H1 (cell line): ENCODE measurements at places on chromosomes 3 and 15. TPM values are rescaled to one million over a fixed set of nuclear protein-coding genes. Genes with fewer than 3 reads are reported as not detected.

RYR3 gene
- total RNA-seq = 0.46 and 3.4 TPM in 2 replicates

CHST13 gene
- 5.4 and 5.9 TPM in 2 replicates for total RNA-seq

DUOXA2 gene
- total RNA-seq = not detected in 2 replicates

CCNL1 gene
- total RNA-seq = 61.2 and 68.6 TPM in 2 replicates

TMC3 gene
- not detected in 2 replicates for total RNA-seq

CGNL1 gene
- total RNA-seq = 72.7 and 75.6 TPM in 2 replicates

C2CD4A gene
- not detected in 2 replicates for total RNA-seq

MYO5A gene
- 24.7 and 27.9 TPM in 2 replicates for total RNA-seq

TRIM42 gene
- total RNA-seq = not detected in 2 replicates

RPL35A gene
- 1,393 and 1,439 TPM in 2 replicates for total RNA-seq

PLA2G4D gene
- 0.07 and 0.33 TPM in 2 replicates for total RNA-seq

CD200R1 gene
- not detected in 2 replicates for total RNA-seq

MEX3B gene
- total RNA-seq = 15.6 and 15.9 TPM in 2 replicates

DOCK3 gene
- 4.6 and 5.0 TPM in 2 replicates for total RNA-seq

LARP6 gene
- 20.2 and 21.0 TPM in 2 replicates for total RNA-seq

ACTC1 gene
- total RNA-seq = 86.2 and 90.0 TPM in 2 replicates

GMPPB gene
- total RNA-seq = 23.9 and 24.0 TPM in 2 replicates

C2CD4B gene
- 0.40 and 0.73 TPM in 2 replicates for total RNA-seq

MAP1A gene
- total RNA-seq = 2.4 and 3.4 TPM in 2 replicates

PPARG gene
- total RNA-seq = 0.27 TPM in 1 of 2 replicates, not detected in the other

GHRL gene
- 0.35 TPM in 1 of 2 replicates, not detected in the other for total RNA-seq

IQCH gene
- 0.88 and 1.9 TPM in 2 replicates for total RNA-seq

FBXL2 gene
- 2.2 and 3.1 TPM in 2 replicates for total RNA-seq

SLC9C1 gene
- 0.24 and 1.1 TPM in 2 replicates for total RNA-seq

C3orf22 gene
- total RNA-seq = not detected in 2 replicates

CPA3 gene
- not detected in 2 replicates for total RNA-seq

A4GNT gene
- total RNA-seq = not detected in 2 replicates

CHDH gene
- 8.9 and 10.3 TPM in 2 replicates for total RNA-seq
